ENCODE measurements at places on chromosomes 6 and 20. TPM values are rescaled to one million over a fixed set of nuclear protein-coding genes. Genes with fewer than 3 reads are reported as not detected.
A peak's percentile ranks its signal among the peaks of the same experiment; 100 is the strongest.

OLIG3 gene
- not detected for total RNA-seq

ANKRD66 gene
- total RNA-seq: not detected

GRCh38 chr6:128558924-128559323 is 38.5 kb upstream of the PTPRK start:
- H3K4me1 ChIP-seq: no peaks in the 10 kb centered on the region
- no peaks in the 10 kb centered on the region for H3K36me3 ChIP-seq
- H3K4me3 ChIP-seq: no peak overlapping the region
- DNase-seq: no peak
- no peak overlapping the region for H3K27ac ChIP-seq
- no peaks in the 10 kb centered on the region for H3K27me3 ChIP-seq

DNA sequence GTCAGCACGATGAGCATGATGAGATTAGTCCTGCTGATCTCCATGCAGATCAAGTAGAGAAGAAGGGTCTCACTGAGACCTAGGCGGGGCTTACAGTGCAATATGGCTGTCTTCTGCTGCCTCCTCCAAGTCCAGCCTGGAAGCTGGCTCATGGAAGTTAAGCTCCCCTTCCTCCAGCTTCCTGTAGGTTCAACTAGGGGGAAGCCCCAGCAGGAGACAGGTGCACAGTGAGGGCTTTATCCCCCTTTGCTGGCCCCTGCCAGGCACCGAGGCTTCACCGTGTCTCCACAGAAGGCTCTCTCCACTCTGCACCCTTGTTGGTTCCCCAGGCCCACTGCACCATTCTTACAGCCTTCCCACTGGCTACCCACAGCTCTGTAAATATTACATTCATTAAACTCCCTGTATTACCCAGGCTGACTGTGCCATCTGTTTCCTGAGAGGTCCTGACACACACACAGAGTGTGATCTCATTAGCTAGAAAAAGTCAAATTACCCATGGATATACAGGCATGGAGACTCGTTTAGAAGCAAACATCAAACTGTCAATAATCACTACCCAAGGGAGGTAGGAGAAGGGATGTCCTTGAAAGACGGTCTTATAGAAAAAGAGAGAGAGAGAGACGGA is 90.4 kb downstream of the SLC2A10 start:
- H3K4me3 ChIP-seq: no peak overlapping the region
- no peak overlapping the region for H3K27ac ChIP-seq
- no peaks in the 10 kb centered on the region for H3K36me3 ChIP-seq

GRCh38 chr6:36362551-36363370 is 24.7 kb downstream of the ETV7 start:
- H3K36me3 ChIP-seq: no peaks in the 10 kb centered on the region
- no peak for DNase-seq
- H3K4me3 ChIP-seq: no peak overlapping the region
- H3K27me3 ChIP-seq: no peaks in the 10 kb centered on the region

- DNase-seq: no peak
- peaks cover 19% of the 10 kb centered on the region for H3K36me3 ChIP-seq
- no peak overlapping the region for H3K27ac ChIP-seq
- H3K4me3 ChIP-seq: no peak overlapping the region
Observed at GRCh38 chr6:142757852-142758628, 186.9 kb downstream of the HIVEP2 start.

GRCh38 chr6:130424710-130425109 is 58.9 kb downstream of the TMEM200A start:
- no peaks in the 10 kb centered on the region for H3K4me1 ChIP-seq
- H3K4me3 ChIP-seq: no peak overlapping the region
- no peak overlapping the region for H3K27ac ChIP-seq
- no peaks in the 10 kb centered on the region for H3K36me3 ChIP-seq

GRCh38 chr20:40309731-40310130 is 379.3 kb downstream of the MAFB start:
- no peak overlapping the region for H3K27ac ChIP-seq
- no peak overlapping the region for H3K4me3 ChIP-seq
- H3K27me3 ChIP-seq: no peaks in the 10 kb centered on the region
- DNase-seq: no peak
- H3K36me3 ChIP-seq: no peaks in the 10 kb centered on the region

DNA sequence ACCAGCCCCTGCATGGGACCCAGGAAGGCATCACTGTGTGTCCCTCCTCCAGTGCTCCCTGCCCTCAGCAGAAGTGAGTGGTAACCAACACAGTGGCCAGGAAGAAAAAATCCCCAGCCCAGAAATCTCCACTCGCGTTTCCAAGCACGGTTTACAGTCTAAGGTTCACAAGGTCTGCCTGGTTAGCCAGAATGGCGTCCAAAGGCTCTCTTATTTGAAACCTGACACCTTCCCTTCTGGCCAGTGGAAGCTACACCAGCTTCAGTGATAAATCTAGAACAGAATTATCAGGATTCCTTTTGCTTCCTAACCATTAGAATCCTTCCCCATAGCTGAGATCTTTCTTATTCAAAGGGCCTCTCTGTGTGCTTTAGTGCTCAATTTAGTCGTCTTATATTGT is 9.2 kb downstream of the LY86 start:
- no peaks in the 10 kb centered on the region for H3K36me3 ChIP-seq
- peaks cover 12% of the 10 kb centered on the region for H3K4me1 ChIP-seq
- H3K27ac ChIP-seq: no peak overlapping the region
- no peak for DNase-seq
- H3K4me3 ChIP-seq: no peak overlapping the region

DNA sequence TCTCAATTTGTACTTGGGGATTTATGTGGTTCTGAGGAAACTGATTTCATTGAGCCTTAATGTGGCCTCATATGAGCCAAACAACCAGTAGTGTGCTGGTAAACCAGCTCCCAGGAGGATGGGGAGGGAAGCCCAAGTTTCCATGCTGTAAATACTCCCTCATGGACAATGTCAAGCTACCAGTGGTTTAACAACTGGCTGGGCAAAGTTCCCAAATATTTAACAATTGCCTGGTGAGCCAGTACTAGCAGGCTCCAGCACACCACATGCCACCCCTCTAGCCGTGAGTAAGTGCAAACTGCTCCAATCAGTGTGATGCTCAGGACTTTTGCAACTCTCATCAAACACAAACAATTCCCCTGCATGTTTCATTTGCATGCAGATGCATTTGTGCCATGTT is 19.2 kb upstream of the CDKN1A start:
- no peak overlapping the region for H3K4me3 ChIP-seq
- DNase-seq: no peak
- H3K27me3 ChIP-seq: no peaks in the 10 kb centered on the region
- no peak overlapping the region for H3K27ac ChIP-seq

PRL gene
- not detected for total RNA-seq

DNA sequence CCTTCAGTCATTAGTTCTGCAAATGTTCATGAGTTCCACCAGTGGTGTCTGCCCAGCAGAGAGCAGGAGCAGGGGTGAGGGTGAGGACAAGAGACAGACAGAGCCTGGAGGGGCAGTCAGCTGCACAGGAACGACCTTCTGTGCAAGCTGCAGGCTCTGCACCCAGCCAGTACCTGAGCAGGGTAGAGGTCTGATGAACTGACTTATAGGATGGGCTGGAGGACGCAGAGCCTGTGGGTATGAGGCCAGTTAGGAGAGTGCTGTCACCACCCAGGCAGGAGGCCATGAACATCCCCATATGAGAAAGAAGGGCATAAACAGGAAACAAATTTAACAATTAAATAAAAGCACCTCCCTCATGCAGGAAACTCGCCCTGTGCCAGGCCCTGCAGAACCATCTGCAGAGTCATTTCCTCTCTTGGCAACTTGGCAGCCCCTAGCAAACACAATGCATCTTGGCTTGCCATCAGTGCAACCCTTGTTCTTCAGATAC is 17.9 kb downstream of the C6orf15 start:
- no peaks in the 10 kb centered on the region for H3K27me3 ChIP-seq
- no peak overlapping the region for H3K27ac ChIP-seq
- H3K4me3 ChIP-seq: no peak overlapping the region
- peak; percentile 31 for DNase-seq

SLC4A11 gene
- total RNA-seq: 46.1 TPM

DNA sequence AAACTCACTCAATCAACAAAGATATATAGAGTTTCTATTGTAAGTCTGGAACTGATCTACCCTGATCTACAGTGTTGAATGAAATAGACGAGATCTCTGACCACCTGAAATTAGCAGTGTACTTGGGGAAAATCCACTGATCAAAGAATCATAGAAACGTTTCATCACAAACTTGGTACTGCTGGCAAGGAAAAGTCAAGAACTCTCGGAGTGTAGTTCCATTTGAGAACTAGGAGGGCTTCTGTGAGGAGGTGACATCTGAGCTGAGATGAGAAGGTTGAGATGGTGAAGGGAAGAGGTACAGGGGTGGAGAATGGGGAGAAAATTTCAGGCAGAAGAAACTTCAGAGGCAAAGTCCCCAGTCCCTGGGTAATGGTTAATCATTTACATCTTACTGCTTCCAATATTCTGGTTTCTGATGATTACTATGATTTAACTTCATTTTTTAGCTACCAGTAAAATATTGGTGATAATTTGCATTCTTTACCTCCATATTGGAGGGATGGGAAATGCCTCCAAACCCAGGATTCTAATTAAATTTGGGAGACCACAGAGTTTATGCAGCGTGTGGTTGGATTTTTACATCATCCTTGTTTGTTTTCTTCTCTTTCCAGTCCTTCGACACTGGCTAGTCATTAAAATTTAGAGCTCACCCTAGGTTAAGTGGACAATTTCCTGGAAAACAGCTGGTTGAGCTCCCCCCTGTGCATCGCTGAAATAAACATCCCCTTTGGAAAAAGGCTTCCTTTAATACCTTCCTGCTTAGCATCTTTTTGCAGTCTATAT is 191.9 kb downstream of the BCAS1 start:
- no peak for DNase-seq
- H3K27me3 ChIP-seq: no peaks in the 10 kb centered on the region
- H3K36me3 ChIP-seq: no peaks in the 10 kb centered on the region
- no peak overlapping the region for H3K27ac ChIP-seq
- no peak overlapping the region for H3K4me3 ChIP-seq

DNA sequence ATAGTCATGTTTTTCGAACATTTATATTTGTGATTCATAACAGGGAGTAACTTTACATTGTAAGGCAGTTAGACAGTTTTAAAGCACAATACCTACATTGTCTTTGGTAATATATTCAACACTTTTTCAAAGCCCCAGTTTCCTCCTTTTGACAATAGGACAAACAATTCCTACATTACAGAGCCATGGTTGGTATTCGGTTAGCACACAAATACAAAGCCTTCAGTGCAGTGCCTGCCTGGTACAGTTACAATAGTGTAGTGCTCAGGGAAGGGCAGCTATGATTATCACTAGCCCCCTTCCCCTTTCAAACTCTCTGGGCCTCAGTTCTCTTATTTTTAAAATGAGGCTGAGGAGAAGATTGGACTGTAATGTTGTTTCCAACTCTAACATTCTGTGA is 207.8 kb downstream of the TPBG start:
- H3K27ac ChIP-seq: no peak overlapping the region
- no peaks in the 10 kb centered on the region for H3K4me1 ChIP-seq
- DNase-seq: no peak
- no peak overlapping the region for H3K4me3 ChIP-seq
- no peaks in the 10 kb centered on the region for H3K36me3 ChIP-seq
- no peaks in the 10 kb centered on the region for H3K27me3 ChIP-seq

GPX5 gene
- total RNA-seq: not detected

All from PC-9 (cell line).